Right cardiac atrium (tissue), 5 donors: ENCODE measurements at places on chromosomes 2 and 18.

DNA sequence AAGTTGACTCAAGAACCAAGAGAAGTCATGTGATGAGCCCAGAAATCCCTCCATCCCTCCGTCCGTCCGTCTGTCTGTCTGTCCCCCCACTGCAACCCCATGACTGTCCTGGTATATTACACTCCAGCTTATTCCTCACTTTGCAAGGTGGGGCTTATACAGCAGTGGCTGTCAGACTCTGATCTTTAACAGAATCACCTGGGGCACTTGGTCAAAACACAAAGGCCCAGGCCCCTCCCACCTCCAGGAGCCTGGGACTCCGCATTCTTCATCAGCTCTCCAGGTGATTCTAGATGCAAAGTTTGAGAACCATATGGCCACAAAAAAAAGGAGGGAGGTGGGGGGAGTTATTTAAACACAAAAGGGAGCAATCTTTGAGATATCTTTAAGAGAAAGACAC, 61.4 kb downstream of the MYO5B start:
- no peak for DNase-seq

GRCh38 chr2:235727174-235727573, 233.3 kb downstream of the AGAP1 start:
- DNase-seq, result no peak

DNA sequence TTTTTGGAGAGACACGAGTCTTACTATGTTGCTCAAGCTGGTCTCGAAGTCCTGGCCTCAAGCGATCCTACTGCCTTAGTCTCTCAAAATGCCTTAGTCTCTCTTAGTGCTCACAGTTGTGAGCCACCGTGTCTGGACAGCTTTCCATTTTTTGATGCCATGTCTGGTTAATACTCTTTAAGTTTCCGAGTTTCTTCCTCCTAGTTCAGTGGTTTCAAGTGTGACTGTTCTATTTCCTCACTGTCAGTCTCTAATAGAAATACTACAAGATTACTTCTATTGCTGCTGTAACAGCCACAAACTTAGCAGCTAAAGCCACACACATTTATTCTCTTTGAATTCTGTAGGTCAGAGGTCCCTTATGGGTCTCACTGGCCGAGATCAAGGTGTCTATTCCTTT, 125.1 kb upstream of the MGAT5 start:
- DNase-seq, result no peak

DNA sequence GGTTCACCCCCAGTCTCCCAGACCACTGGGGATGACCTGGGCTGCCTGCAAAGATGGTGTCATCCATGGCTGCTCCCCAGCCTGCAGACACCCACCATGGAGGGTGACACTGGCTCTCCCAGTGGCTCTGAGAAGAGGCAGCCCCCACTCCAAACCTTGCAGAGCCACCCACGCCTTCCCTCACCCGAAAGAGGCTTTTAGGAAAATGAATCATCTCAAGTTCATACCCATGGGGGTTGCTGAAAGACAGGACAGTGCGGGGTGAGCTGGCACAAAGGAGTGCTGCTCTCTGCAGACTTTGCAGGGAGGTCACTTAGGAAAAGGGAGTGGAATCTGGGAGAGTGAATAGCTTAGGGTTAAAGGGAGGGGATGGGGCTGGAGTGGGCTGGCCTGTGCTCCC, 36.4 kb downstream of the MPHOSPH10 start:
- DNase-seq, result no peak

- DNase-seq, result no peak
Measured at GRCh38 chr18:74229005-74229404, 62.8 kb downstream of the CYB5A start.

DNA sequence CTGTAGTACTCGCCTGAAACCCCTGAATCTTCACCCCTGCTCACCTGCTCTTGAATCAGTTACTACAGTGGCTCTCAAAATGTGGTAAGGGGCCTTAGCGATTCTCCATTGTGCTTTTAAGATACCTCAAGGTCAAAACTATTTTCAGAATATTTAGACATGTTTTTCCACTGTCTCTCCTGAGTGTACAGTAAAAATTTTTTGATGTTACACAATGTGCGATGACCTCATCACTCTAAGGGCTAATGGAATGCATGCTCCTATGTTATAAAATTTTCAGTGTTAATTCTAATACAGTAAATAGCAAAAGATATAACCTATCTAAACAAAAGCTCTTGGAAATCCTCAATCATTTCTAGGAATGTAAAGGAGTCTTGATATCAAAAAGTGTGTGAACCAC, 336.9 kb upstream of the PKDCC start:
- no peak for DNase-seq
